HepG2 (cell line): ENCODE measurements at places on chromosomes 3 and 15.

GRCh38 chr15:66722757-66723540 is 20.9 kb downstream of the SMAD6 start:
- no peak overlapping the region for H3K4me3 ChIP-seq
- peaks cover 17% of the 10 kb centered on the region for H3K4me1 ChIP-seq
- no peak for DNase-seq
- no peak overlapping the region for H3K27ac ChIP-seq

DNA sequence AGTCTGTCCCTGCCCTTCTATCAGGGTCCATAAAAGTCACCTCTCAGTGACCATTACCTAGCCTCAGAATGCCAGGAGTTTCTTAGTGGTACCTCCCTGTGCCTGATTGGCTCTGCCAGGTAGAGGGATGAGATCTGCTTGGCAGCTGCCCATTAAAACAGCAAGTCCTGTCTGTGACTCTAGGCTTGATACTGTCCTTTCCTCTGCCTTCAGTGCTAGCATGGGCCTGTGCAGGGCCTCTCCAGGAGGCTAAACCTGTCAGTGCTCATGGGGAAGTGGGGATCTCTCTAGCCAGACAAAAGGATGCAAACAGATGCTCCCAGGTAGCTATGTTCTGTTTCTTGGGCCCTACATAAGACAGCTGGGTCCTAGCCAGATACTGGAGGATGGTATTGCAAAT is 10.0 kb upstream of the MANF start:
- H3K36me3 ChIP-seq: no peaks in the 10 kb centered on the region
- H3K27ac ChIP-seq: no peak overlapping the region
- no peak for DNase-seq
- peaks cover 60% of the 10 kb centered on the region; the same call in 2 of the 3 replicates for H3K27me3 ChIP-seq

- no peaks in the 10 kb centered on the region for H3K36me3 ChIP-seq
- DNase-seq: no peak
- no peak overlapping the region for H3K27ac ChIP-seq
- no peaks in the 10 kb centered on the region for H3K27me3 ChIP-seq
- no peaks in the 10 kb centered on the region for H3K4me1 ChIP-seq
These were observed 233.0 kb upstream of the SATB1 start for GRCh38 chr3:18657858-18658820.

DNA sequence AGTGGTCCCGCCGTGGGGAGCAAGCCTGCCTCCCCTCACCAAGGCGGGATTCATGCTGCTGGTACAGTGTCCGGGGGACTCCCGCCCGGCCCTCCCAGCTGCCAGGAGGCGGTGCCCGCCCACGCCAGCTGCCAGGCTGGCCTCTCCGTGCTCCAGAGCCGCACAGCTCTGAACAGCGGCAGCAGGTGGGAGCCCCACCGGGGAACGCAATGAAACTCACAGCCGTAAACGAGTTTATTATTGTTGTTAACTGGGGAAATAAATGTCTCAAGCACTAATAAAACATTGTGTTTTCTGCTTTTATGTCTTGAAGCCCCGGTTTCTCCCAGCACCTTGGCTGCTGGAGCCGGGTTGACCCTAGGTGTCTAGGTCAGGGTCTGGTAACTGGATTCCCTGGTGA is 317.7 kb upstream of the TLE3 start:
- peaks cover 16% of the 10 kb centered on the region; the same call in 1 of the 3 replicates for H3K27me3 ChIP-seq
- H3K36me3 ChIP-seq: no peaks in the 10 kb centered on the region
- DNase-seq: no peak
- no peak overlapping the region for H3K27ac ChIP-seq

DNA sequence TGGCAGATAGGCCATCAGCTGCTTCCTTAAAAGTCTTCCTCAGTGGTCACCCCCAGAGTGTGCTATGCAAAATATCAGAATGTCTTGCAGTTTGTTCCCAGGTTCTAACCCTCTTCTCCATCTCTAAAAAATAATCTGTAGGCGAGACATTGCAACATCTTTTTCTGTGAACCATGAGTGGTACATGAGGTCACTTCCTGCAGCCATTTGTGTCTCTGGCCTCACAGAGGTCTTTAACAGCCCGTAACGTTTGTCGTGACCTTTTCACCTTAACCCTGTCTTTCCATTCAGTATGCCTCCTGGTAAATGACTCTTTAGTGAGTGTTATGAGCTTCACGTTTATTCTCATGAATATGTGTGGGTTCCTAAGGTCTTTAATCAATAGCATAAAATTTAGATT is 145.4 kb downstream of the KLHL25 start:
- DNase-seq: peak; percentile 74

DNA sequence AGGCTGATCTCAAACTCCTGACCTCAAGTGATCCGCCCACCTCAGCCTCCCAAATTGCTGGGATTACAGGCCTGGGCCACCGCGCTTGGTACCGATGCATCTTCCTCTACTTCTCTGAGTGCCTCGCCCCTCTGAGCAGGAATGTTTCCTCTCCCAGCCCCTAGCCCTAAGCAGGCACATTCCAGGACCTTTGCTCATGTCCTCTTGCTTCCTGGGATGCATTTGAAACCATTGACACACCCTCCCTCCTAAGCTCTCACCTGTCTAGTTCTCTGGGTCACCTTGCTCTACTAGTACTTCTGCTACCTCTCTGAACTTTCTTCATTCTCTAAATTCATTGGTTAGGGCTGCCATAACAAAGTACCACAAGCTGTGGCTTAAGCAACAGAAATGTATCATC is 17.9 kb upstream of the UACA start:
- peaks cover 18% of the 10 kb centered on the region for H3K4me1 ChIP-seq
- no peak for DNase-seq
- no peak overlapping the region for H3K4me3 ChIP-seq
- no peaks in the 10 kb centered on the region for H3K36me3 ChIP-seq
